ENCODE measurements at places on chromosomes 4 and X.

DNA sequence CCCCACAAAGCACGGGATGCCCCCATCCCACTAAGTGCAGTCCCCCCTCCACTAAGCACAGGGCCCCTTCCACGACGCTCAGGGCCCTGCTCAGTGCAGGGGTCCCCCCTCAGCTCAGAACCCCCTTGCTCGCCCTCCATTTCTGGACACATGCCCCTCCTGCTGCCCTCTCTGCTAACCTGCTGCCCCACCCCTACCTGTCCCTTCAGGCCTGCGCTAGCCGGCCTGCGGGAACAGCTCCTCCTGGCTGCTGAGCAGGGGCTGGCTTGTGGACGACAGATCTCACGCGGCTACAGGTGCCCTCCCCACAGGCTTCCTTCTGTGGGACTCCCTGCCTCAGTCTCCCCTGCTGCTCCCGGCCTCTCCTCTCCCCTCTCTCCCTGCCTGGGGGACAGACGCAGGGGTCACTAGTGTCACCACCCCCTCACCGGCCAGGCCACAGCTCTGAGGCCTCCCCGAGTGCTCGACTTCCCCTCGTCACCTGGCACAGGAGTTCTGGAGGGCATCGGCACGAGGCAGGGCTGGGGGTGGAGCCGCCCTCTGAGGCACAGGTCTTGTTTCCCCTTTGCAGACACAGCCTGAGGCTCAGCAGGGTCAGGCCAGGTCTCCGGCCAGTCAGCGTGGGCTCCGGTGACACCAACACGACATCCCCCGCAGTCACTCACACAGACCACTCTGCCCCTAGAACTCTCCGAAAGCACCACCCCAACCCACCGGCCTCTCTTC lies 21.6 kb downstream of the GAK start:
- no peak overlapping the region for H3K4me3 ChIP-seq
- no peaks in the 10 kb centered on the region for H3K27me3 ChIP-seq
- no peak for DNase-seq
- peaks cover 11% of the 10 kb centered on the region for H3K36me3 ChIP-seq
- H3K27ac ChIP-seq, result no peak overlapping the region

DNA sequence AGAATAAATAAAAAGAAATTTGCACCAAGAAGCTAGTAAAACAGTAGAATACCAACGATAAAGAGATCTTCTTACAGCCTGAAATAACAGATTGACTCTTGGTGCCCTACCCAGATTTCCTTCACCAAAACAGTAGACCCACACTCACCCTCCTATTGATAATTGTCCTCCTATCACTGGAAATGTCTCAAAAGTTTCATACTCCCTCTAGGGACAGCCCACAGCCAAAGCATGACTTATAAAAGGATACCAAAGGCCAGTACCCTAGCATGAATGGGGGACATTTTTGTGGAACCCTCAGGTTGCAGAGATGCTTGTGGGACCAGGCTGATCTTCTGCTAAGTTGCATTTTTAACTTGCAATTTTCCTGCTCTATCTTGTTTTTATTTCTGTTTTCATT lies 104.1 kb downstream of the INPP4B start:
- no peaks in the 10 kb centered on the region for H3K27me3 ChIP-seq
- DNase-seq, result no peak
- H3K4me1 ChIP-seq, result no peaks in the 10 kb centered on the region
- H3K36me3 ChIP-seq, result peaks cover 23% of the 10 kb centered on the region
- H3K27ac ChIP-seq, result no peak overlapping the region

- H3K4me1 ChIP-seq, result peaks cover 36% of the 10 kb centered on the region
- H3K36me3 ChIP-seq, result peaks cover 1% of the 10 kb centered on the region
- H3K27me3 ChIP-seq, result no peaks in the 10 kb centered on the region
- peak overlapping the region; percentile 79 for H3K4me3 ChIP-seq
- DNase-seq, result peak; percentile 23
Observed at GRCh38 chrX:119236623-119237561, 807 bp downstream of the PGRMC1 start.

DNA sequence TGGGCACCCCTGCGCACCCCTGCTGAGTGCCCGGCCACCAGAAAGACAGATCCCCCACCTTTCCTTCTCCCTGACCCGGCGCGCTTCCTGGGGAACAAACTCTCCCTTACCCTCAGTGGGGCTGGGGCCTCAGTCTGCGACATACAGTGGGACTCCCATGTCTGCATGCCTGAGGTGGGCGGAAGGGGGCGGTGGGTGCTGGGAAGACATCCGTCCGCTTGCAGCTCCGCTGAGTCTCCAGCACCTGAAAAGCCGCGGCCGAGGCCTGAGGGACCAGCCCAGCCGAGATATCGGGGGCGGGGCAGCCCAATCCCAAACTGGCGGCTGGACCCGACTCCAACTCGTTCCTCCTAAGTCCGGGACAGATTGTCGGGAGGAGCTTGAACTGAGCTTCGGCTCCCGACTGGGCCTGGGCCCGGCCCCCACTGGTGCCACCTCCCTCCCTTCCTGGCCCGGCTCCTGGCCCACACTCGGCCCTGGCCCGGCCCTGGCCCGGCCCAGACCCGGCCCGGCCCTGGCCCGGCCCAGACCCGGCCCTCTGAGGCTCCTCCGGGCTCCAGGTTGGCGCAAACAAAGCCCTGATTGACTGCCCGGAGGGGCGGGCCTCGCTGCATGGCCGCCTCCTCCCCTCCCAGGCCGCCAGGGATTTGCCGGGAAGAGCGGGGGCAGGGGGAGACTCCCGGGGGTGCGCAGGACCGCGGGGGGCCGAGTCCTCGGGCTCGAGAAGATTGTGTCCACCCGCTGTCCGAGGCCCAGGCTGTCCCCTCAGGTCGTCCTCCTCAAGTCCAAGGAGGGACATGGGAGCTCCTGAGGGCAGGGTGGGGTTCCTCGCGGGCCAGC lies 877 bp upstream of the SLC16A2 start:
- peak overlapping the region; percentile 82 for H3K4me3 ChIP-seq
- H3K27me3 ChIP-seq, result no peaks in the 10 kb centered on the region
- peaks cover 11% of the 10 kb centered on the region for H3K4me1 ChIP-seq
- peak overlapping the region; percentile 96 for H3K27ac ChIP-seq

- H3K36me3 ChIP-seq, result no peaks in the 10 kb centered on the region
- H3K4me1 ChIP-seq, result peaks cover 18% of the 10 kb centered on the region
- H3K27ac ChIP-seq, result no peak overlapping the region
- H3K27me3 ChIP-seq, result no peaks in the 10 kb centered on the region
Observed at GRCh38 chr4:16544251-16544721, 318.0 kb upstream of the TAPT1 start.

- peaks cover 9% of the 10 kb centered on the region for H3K4me1 ChIP-seq
- no peak overlapping the region for H3K27ac ChIP-seq
- H3K36me3 ChIP-seq, result no peaks in the 10 kb centered on the region
- H3K4me3 ChIP-seq, result no peak overlapping the region
Observed at GRCh38 chr4:74534121-74534520, 89.2 kb downstream of the AREG start.

- H3K36me3 ChIP-seq, result no peaks in the 10 kb centered on the region
- DNase-seq, result no peak
- H3K4me1 ChIP-seq, result no peaks in the 10 kb centered on the region
- H3K27ac ChIP-seq, result no peak overlapping the region
- no peak overlapping the region for H3K4me3 ChIP-seq
- no peaks in the 10 kb centered on the region for H3K27me3 ChIP-seq
Observed at GRCh38 chrX:55702671-55703070, 14.9 kb upstream of the RRAGB start.

DNA sequence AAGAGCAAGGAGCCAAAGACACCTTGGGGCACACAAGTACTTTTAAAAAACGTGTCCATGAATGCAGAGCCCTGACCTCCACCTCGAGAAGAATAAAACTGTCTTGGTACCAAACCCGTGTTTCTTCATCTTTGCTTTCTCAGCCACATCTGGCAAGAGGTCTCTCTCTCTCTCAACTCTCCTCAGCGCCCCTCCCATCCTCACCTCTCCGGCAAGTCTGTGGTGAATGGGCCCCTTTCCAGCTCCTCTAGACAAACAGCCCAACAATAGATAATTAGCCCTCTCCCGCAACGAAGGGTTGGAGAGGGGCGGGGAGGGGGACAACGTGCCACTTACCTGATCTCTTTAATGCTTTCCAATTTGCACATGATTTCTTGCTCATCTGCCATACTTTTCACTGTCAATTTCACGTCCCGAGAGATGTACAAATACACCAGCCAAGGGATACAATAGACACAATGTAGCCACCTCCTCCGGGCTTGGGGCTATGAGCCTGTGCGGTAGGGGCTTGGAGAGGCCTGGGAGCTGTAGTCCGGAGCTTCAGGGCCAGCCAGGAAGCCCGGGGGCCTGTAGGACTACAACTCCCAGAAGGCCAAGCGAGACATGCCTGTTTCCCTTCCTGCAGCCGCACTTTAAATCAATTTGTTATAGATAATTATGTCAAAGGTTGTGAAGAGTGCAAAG lies at the start of gene ZC4H2:
Gene ZC4H2 (minus strand): TSS at position 462 of the 684 bp plus-strand sequence. CDS start 73 bp downstream, at position 389.
- no peaks in the 10 kb centered on the region for H3K27me3 ChIP-seq
- H3K36me3 ChIP-seq, result peaks cover 21% of the 10 kb centered on the region
- H3K4me3 ChIP-seq, result peak within 1 kb of the TSS; percentile 94
- peak; percentile 59 for DNase-seq
- peak within 1 kb of the TSS; percentile 81 for H3K27ac ChIP-seq
- H3K4me1 ChIP-seq, result peaks cover 2% of the 10 kb centered on the region

DNA sequence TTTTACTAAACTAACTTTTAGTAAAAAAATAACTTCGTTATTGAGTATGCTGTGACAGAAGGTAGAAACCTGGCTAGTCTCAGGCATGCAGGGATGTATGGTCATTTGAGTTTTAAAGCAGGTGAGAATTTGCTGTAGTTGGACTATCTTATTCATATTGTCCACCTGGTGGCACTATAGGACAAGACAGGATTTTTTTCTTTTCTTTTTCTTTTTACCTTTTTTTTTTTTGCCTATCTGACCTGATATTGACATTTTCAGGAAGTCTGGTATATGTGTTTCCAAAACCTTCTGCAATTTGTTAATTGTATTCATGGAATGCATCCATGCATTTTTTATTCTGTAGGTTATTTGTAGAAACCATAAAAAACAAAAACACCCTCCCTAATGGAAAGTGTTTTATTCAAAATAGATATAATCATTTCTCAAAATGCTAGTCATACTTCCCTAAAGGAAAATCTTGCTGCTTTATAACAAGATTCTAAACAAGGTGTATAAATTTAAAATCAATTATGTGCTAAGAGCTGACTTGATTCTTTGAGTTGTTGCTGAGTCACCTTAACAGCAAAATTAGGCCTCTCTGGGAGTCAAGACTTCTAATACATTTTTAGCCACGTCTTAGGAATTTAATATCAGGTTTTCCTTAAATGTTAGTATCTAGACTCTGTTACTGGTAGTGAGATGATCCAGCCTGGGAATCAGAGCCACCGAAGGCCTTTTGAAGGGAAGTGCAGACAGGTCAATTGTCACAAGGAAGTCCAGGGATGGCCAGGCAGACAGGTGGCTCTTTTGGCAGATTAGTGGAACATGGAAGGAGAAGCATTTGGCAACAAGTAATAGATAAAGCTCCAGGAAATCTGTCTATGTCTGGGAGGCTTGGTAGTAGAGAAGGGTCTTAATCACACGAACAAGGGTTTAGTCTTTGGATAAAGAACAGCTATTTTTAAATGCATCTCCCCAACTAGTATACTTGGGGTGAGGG lies 201.3 kb upstream of the GNPDA2 start:
- H3K36me3 ChIP-seq, result no peaks in the 10 kb centered on the region
- no peak overlapping the region for H3K4me3 ChIP-seq
- H3K27me3 ChIP-seq, result peaks cover 6% of the 10 kb centered on the region
- DNase-seq, result no peak

GRCh38 chr4:19230906-19231545 lies 1020.7 kb upstream of the SLIT2 start:
- H3K4me3 ChIP-seq, result no peak overlapping the region
- H3K36me3 ChIP-seq, result peaks cover 2% of the 10 kb centered on the region
- H3K4me1 ChIP-seq, result peaks cover 8% of the 10 kb centered on the region
- no peaks in the 10 kb centered on the region for H3K27me3 ChIP-seq

- no peak overlapping the region for H3K4me3 ChIP-seq
- no peak for DNase-seq
- peaks cover 82% of the 10 kb centered on the region for H3K27me3 ChIP-seq
- H3K4me1 ChIP-seq, result peaks cover 17% of the 10 kb centered on the region
Observed at GRCh38 chr4:84502955-84503373, 3.9 kb upstream of the NKX6-1 start.

- H3K4me3 ChIP-seq, result no peak overlapping the region
- no peak for DNase-seq
- peaks cover 12% of the 10 kb centered on the region for H3K36me3 ChIP-seq
- no peaks in the 10 kb centered on the region for H3K27me3 ChIP-seq
- no peak overlapping the region for H3K27ac ChIP-seq
- peaks cover 2% of the 10 kb centered on the region for H3K4me1 ChIP-seq
Observed at GRCh38 chrX:65688403-65688871, 21.0 kb downstream of the MSN start.

Data from mesothelial cell of epicardium (in vitro differentiated cells).